ENCODE measurements at places on chromosomes 3 and 15.

DNA sequence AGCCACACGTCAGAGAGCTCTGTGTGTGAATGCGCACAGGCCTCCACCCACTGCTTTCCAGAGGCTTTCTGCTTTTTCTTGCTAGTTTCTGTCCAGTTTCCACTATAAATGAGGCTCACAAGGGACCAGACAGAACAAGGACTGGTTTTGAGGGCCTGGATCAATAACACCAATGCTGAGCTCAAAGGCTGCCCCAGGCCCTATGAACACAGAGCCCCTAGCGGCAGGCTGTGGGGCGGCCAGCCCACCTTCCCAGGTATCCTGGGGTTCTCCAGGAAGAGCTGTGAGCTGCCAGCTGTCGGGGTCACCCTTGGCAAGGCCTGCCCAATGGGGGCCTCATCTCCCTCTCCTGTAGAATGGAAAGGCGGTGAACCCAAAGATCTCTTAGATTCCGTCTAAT, 2.2 kb upstream of the ITIH3 start:
- DNase-seq: no peak

GRCh38 chr3:112027826-112028225, 6.7 kb upstream of the TMPRSS7 start:
- no peak for DNase-seq

- DNase-seq: no peak
Measured at GRCh38 chr15:99174567-99175395, 69.9 kb downstream of the SYNM start.

DNA sequence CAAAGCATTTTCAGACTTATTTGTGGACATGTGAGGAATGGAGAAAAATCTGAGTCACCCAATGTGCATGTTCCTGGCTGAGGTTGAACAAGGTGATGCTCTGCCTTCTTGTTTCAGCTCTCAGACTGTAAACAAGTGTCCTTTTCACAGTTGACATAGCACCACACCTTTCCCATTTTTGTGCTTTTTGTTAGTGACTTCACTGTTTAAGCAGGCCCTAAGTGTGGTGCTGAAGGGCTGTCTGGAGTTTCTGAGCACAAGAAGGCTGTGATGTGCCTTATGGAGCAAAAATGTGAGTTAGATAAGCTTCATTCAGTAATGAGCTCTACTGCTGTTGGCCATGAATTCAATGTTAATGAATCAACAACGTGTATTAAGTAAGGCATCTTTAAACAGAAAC, 20.4 kb downstream of the ABI3BP start:
- DNase-seq: no peak

- DNase-seq: no peak
Measured at GRCh38 chr3:193470710-193471109, 84.0 kb downstream of the ATP13A4 start.

- DNase-seq: no peak
Measured at GRCh38 chr3:125403789-125404188, 28.7 kb upstream of the ZNF148 start.

GRCh38 chr3:165185707-165186327, 10.4 kb downstream of the SLITRK3 start:
- peak; percentile 8 for DNase-seq

- DNase-seq: no peak
Measured at GRCh38 chr3:128229106-128229857, 76.0 kb downstream of the EEFSEC start.

DNA sequence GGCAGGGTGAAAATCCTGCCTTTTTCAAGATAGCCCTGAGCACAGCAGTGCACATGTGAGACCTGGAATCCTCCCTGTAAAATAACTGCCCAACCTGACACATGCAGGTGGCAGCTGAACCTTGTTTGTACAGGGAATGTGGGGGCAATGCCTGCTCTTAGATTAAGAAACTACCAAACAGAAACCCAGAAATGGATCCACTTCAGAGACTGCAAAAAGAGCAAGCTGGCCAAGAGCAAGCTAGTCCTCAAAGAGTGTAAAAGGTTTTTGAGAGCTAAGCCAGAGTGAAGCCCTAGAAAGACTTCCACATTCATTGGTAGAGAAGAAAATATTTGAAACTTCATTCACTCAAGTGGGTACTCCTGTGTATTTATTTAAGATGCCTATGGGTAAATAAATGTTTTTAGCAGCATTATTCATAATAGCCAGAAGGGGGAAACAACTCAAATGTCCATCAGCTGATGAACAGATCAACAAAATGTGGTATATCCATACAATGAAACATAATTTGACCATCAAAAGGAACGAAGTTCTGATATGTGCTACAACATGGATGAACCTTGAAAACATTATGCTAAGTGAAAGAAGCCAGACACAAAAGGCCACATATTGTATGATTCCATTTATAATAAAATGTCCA, 96.0 kb upstream of the TSC22D2 start:
- DNase-seq: no peak

DNA sequence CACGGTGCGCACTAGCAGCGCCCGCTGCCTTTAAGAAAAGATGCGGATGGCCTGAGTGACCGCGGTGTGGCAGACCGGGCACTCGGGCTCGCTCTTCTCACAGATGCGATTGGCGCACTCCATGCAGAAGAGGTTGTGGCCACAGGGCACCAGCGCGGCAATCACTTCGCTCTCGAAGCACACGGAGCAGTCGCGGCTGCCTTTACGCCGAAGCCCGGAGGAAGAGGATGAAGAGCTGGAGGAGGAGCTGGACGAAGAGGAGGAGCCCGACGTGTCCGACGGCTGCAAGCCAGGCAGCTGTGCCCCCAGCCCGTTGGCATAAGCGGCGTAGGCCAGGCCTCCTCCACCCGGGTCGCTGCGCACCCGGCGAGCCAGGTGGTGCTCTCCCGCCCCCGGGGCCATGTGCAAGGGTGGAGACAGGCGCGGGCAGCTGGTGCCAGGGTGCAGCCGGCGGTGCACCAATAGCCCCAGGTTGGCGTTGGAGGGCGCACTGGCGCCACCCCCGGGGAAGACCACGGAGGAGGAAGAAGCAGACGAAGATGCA, 2.6 kb downstream of the MEX3B start:
- DNase-seq: no peak

- DNase-seq: no peak
Measured at GRCh38 chr15:35443376-35443775, 102.6 kb downstream of the DPH6 start.

GRCh38 chr3:58724336-58724735, 57.8 kb upstream of the FAM3D start:
- no peak for DNase-seq

- DNase-seq: no peak
Measured at GRCh38 chr3:133460809-133461208, 61.0 kb downstream of the BFSP2 start.

GRCh38 chr15:41656188-41656587, 4.0 kb upstream of the MGA start:
- DNase-seq: no peak

- no peak for DNase-seq
Measured at GRCh38 chr15:68517285-68517761, 61.5 kb upstream of the CORO2B start.

GRCh38 chr3:39896184-39896583, 86.8 kb downstream of the MYRIP start:
- no peak for DNase-seq

- DNase-seq: no peak
Measured at GRCh38 chr3:142614059-142614626, 17.9 kb downstream of the PLS1 start.

- DNase-seq: no peak
Measured at GRCh38 chr3:152037297-152037696, 163.9 kb downstream of the SUCNR1 start.

- no peak for DNase-seq
Measured at GRCh38 chr3:113747283-113748046, 630 bp downstream of the ATP6V1A start.

DNA sequence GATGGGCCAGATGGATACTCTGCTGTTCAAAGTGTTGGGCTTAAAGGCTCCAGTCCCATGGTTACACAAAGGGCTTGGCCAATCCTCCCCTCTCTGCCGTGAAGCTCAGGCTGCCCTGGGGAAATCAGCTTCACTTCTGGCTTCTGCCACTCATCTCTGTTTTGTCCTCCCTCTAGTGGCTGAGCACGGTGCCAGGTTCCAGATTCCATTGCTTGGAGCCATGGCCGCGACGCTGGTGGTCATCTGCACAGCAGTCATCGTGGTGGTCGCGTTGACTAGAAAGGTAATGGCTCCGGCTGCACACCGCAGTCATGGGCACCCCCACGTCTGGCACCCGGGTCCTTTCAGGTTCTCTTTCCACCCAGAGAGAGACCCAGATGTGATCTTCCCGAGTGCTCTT, 5.6 kb downstream of the TIGIT start:
- DNase-seq: no peak

- no peak for DNase-seq
Measured at GRCh38 chr15:68415061-68415460, 16.9 kb downstream of the ITGA11 start.

DNA sequence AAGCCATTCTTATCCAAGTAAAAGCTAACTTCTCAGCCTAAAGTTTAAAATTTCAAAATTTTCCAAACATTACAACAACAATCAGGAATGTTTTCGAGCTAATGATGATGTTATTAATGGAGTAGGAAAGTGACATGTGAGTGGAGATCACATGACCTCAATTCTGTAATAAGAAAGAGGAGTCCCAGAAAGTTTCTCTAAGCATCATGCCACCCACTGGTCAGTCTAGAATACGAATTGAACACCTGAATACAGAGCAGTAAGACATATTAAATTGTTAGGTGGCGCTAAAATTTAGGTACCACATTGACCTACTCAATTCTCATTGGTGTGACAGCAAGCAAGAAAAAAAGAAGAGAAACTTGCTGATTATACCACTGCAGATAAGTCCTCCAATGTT, 163.9 kb downstream of the DCLK3 start:
- no peak for DNase-seq

DNA sequence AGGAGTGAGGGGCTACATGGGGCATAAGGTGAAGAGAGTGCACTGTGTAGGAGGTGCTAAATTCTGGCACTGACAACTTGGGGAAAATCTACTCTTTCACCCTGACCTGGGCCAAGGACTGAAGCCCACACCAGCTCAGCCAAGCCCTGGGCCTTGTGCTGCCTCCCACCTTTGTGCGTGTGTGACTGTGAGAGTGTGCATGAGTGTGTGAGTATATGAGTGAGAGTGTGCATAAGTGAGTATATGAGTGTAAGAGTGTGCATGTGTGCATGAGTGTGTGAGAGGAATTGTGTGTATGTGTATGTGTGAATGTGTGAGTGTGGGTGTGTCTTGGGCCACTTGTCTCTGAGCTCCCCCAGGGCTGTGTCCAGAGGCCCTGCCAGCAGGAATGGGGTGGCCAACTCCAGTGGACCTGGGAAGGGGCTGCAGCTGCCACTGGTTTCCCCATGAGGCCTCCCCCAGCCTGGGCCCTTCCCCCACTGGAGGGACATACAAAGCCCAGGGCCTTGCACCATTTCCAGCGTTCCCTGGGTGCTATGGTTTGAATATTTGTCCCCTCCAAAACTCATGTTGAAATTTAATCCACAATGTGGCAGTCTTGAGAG, 15.2 kb downstream of the C3orf22 start:
- no peak for DNase-seq

GRCh38 chr3:115139072-115139471, 8.0 kb downstream of the ZBTB20 start:
- DNase-seq: no peak

- DNase-seq: no peak
Measured at GRCh38 chr15:66165856-66166255, 87.7 kb downstream of the MEGF11 start.

GRCh38 chr3:127717357-127718244, 44.8 kb downstream of the ABTB1 start:
- no peak for DNase-seq

GRCh38 chr3:197003461-197004385, 25.9 kb downstream of the MELTF start:
- DNase-seq: no peak

DNA sequence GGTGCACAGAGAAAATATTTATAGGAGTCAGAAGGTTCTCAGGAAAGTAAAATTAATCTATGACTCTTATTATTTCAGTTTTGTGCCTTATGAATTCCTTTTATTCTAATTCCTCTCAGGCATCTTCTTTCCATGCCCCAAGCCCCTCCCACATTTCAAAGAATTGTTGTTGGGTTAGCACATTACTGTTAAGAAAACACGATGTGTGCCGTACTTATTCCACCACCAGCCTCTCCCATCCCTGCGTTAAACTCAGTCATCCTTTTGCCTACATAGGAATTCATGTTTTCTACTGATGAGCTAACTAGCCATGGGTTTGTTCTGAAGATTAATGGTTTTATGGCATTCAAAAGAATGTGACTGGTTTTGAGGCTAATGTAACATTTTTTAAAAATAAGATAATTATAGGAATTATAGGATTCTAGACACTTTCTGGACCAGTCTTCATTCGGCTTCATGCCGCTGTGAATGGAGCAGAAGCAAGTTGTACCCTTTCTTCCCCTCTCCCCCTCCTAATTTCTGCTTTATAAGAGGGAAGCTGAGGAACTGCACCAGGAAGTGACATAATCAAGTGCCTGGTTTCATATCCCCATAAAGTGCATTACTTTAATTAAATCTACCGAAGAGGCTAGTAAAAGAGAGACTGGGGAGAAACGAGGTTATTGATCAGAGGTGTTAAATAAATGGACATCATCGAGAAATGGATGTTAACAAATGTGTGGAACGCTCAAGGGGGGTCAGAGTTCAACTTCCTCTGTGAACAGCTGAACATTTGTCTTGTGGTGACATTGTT, 12.3 kb upstream of the MB21D2 start:
- no peak for DNase-seq

GRCh38 chr3:116263842-116264545, 181.3 kb downstream of the LSAMP start:
- peak; percentile 11 for DNase-seq
